ENCODE measurements at places on chromosomes 1 and 21. TPM values are rescaled to one million over a fixed set of nuclear protein-coding genes. Genes with fewer than 3 reads are reported as not detected.

DNA sequence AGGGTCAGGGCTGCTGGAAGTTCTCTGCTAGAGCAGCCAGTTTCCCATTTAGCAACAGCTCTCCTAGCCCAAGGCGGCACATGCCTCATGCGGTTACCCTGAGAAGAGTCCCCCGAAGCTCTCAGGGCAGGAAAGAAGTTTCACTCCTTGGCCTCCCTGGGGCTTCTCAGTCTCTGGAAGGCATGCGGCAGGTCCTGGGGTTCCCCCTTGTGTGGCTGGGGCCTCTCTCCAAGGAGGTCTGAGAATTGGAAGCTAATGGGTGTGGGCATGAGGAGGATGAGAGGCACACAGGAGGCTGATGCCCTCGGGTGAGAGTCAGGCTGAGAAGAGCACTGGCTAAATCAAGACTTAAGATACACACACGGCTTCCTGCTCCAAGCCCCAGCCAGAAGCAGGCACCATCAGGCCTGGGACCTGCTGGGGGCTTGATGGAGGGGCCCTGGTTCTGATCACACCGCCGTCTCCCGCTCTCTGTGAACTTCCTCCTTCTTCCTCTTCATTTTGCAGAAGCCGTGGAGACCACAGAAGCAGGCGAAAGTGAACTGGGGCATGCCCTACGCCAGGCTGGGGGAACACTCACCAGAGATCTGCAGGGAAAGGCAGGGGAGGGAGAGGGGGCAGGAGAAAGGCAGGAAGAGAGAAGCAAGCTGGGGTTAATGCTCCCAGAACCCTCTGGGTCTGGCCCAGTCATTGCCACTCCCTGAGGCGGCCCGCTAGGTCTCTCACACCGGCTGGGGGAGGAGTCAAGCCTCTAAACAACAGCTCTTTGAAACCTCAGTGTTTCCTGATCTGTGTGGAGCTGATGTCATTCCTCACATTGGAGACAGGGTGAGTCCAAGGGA is 15.1 kb downstream of the BLACAT1 start:
- DNase-seq = peak; percentile 90

DNA sequence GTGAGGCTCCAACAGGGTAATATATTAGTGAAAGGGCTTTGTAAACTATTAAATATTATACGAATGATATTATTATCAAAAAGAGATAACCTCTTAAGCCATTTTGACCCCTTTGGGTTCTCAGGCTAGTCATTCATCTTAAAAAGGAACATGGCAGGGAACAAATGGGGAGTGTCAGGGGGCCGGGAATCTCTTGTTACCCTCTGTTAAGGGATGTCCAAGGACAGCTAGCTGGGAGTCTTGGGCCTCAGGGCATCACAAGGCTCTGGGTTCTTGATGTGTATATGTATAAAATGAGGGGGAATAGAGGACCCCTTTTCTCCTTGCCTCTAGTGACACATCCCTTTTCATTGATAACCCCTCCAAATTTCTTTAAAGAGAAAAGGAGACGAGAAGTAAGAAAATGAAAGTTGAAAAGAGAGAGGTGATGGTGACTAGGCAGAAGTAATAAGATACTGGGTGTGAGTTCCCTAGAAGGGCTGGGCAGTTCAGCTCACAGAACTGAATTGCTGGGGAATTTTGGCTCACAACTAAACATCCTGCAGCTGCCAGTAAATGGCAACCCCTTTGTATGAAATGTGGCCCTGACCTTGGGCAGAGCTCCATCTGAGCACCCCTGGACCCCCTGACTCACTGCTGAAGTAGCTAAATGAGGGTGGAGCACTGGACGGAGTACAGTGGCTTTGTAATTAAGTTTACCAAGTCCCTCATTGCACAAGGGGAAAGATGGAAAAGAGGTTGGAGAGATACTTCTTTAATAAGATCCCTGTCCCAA is 20.0 kb upstream of the ZNF326 start:
- DNase-seq = peak; percentile 70

- no peak for DNase-seq
These were observed 34.5 kb upstream of the PLXNA2 start for GRCh38 chr1:208278638-208279037.

DNA sequence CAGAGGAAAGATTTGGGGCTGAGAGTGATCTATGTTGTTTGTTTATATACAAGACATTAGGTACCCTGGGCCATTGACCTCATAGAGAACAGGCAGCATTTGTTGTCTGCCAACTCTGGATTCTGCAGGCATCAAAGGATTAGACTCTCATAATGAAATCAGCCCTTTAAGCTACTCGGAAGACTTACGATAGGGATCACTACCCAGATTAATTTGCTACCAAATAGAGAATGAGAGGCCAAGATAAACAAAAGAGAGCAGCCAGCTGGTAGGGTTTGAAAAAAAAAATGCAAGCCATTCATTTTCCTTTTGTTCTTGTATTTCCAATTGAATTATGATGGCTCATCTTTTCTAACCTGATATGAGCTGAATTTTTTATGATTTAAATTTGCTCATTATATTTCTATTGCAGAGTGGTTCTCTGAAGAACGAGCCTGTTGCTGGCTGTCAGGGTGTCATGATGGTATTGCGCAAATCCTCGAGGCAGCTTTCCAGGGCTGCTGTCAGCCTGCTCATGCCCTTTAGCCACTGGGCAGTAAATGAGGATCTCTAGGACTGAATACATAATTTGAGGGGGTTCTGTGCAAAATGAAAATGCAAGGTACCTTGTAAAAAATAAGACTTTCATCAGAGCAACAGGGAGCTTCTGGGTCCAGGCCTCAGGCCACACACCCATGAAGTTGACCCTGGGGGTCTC is 116.4 kb upstream of the KCNJ15 start:
- DNase-seq = peak; percentile 81

- no peak for DNase-seq
These were observed 156.5 kb downstream of the FGGY start for GRCh38 chr1:59453297-59453968.

DNA sequence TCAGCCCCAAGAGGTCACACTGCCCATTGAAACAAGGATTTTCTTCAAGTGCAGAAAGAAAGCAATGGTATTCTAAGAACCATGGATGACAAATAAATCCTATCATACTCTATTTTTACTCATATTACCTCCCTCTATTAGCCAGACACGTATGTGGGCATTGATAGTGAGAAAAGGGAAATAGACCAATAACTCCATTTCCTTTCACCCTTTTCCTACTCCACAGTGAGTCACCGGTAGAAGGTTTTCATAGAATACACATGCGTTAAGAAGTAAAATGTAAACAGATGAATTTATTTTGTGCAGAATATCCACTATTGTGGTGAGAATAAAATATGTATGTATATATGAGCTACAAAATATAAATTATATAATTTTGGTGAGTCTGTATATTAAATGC is 568.9 kb upstream of the ADGRL4 start:
- no peak for DNase-seq

- DNase-seq = peak; percentile 58
These were observed 12.6 kb downstream of the NTPCR start for GRCh38 chr1:232962761-232963745.

Gene CHI3L2
- 1.6 TPM for total RNA-seq

Gene ADCY10
- total RNA-seq = not detected

DNA sequence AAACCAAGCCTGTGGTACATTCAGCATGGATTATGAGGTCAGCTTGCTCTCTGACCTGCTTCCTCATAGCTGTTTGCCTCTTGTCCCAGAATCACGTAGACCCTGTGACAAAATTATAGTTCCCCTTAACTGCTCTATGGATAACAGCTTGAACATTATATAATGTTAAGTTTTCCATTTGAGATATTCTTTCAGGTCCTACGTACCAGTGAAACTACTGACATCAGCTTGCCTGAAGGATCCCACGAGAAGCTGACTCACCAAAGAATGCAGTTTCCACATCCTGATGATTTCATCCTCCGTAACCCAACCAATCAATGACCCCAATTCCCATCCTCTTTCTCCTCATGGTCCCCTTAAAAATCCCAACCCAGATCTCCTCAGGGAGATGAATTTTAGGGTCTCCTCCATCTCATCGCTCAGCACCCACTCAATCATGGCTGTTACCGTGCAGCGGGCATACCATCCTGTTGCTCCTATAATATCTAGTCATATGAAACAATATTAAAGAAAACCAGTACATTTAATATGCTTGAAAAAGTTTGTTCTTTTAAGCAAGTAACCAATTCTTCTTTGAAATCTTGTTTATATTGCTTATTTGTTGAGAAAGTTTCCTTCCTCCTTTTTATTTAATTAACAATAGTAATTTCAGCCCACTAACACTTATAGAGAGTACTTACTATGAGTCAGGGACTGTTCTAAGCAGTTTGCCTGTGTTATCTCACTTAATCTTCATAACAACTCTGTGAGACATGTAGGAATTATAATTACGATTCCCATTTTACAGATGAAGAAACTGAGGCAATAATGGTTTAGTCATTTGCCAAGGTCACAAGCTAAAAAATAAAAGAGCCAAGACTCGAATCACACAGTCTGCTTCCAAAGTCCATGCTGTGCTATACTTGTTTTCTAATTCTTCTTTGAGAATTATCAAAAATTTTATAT is 27.4 kb downstream of the CHML start:
- DNase-seq = peak; percentile 94

Gene ANKRD35
- total RNA-seq = 0.10 TPM

GRCh38 chr1:42730002-42730401 is 10.0 kb downstream of the CLDN19 start:
- DNase-seq = no peak

DNA sequence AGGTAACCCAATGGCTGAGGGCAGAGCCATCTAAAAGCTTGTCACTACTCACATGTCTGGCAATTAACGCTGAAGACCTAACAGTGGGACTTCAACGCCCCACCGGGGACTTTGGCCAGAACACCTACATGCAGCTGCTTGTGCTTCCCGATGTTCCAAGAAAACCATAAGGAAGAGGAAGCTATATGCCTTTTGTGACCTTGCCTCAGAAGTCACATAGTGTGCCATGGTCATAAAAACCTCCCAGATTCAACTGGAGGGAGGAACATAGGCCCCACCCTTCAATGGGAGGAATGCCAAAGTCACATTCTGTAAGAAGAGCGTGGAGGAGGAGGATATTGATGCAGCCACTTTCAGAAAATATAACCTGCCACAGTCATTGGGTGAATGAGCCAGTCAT is 147.8 kb upstream of the MAGI3 start:
- DNase-seq = peak; percentile 28

GRCh38 chr1:150887018-150887417 is at the start of gene CTXND2:
TSS of gene CTXND2 (plus strand) at chr1:150887136. CDS start at chr1:150912315, 25,179 bp downstream.
- peak; percentile 73 for DNase-seq

Gene DRAM2
- total RNA-seq = 95.6 TPM

DNA sequence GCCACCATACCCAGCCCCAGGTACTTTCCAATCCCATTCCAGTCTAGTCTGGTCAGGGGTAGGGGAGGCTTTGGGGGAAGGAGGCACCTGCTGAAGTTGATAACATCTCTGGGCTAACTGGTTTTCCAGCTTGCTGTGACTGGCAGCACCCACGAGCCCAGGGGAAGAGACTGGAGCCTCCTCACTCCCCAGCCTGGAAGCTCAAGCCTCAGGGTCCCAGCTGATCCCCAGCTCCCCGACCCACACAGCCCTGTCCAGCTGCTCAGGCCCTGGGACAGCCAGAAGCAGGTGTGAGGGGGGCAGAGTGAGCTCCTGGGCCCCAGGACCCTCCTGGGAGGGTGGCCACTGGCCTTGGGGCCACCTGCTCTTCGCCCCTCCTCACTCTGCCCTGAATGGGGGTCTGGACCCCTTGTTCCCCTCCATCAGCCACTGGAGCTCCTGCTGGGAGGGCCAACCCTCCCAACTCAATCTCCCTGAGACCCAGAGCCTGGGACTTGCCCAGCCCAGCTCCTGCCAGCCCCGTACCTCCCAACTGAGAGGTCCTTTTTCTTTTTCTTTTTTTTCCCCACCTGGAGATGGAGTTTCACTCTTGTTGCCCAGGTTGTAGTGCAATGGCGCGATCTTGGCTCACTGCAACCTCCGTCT is 23.5 kb upstream of the RNU1-4 start:
- no peak for DNase-seq

- DNase-seq = peak; percentile 52
These were observed 1.0 kb upstream of the DCAF6 start for GRCh38 chr1:167935216-167936067.

Gene RGS8
- total RNA-seq = not detected
